ENCODE measurements at places on chromosomes 12 and 14.

- no peak for DNase-seq
These were observed 122.7 kb upstream of the MDM1 start for GRCh38 chr12:68454892-68455291.

DNA sequence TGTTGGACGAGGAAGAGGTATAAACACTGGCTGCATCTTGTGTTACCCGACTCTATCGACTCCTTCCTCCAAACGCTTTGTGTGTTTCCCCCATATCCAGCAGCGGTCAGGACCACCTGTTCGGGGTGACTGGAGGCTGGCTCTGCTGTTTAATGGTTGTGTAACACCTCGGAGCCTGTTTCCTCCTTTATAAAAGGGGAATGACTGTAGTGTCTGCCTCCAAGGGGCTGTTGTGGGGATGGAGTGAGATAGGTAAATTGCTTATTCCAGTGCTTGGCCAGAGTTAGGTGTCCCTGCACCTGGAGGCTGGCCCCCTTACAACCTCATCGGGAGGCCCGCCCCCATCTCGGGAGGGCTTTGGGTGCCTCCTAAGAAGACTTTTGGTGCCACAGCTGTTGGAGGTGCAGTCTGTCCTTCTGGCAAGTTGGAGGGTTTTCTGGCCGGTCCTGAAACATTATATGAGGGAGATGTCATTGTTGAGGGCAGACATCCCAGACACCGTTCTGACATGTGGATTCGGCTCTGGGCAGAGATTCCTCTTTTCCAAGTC, 1.1 kb downstream of the MLXIP start:
- no peak for DNase-seq

GRCh38 chr14:39682582-39682981, 250.3 kb upstream of the FBXO33 start:
- DNase-seq: no peak

GRCh38 chr14:91380610-91381371, 36.8 kb downstream of the CCDC88C start:
- no peak for DNase-seq

DNA sequence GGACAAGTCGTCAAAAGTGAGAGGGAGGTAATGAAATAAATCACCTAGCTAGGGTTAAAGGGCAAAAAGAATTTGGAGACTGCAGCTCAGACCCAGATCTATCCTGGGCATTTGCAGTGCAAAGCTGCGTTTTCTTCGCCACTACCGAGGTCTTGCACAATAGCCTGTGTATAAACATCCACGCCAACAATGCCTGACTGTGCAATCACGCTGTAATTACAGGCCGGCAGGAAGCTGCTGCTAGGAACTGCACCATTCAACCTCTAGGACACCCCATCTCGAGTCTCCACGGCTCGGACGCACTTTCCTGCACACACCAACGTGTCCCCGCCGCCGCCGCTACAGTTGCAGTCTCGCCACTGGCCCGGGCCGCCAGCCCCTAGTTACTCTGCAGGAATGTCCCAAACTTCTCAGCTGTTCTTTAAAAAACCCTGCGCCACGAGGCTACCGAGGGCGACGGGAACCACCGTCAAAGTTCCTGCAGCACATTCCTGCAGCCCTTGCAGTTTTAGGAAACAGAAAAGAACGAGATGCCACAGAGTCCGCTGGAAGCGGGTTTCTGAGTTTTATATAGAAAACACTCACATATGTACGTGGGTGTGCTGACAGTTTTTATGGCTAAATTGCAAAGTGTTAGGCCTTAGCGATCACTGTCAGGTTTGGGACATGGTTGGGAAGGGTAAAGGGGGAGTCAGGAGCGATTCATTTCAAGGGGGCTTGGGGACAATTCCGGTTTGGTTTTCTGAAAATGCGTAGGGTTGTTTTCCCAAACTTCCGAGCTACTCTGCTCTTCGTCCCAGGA, 65.6 kb upstream of the PTGR2 start:
- peak; percentile 76 for DNase-seq

GRCh38 chr14:49984424-49984823, 91.5 kb downstream of the ARF6 start:
- DNase-seq: no peak

GRCh38 chr12:93682846-93683261, 5.7 kb downstream of the CRADD start:
- DNase-seq: no peak

- DNase-seq: no peak
These were observed 105.9 kb downstream of the MED13L start for GRCh38 chr12:116171549-116171948.

GRCh38 chr14:60257865-60258264, 8.8 kb downstream of the PPM1A start:
- no peak for DNase-seq

- DNase-seq: peak; percentile 77
These were observed 1.3 kb downstream of the BAZ2A start for GRCh38 chr12:56628671-56629458.

DNA sequence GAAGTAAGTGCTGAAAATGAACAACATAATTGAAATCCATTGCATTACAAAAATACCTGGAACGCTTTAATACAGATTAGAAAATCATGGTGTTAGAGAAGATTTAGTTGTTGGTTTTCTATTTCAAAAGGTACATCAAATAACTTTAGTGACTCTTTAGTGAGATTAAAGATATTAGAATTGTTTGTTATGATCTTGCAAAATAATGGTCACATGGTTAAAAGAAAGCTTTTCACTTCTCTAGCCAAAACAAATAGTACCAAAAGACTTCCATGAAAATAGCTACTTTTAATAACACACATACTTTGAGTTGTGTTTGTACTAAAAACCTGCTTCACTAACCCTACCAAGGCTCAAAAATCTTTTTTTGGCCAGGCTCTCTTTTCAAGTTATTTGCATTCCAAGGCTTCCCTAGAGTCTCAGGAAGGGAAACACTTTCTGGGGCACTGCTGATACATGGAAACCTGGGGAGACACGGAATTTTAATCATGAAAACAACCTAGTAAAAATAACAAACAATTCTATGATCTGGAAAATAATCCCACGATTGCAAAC, at the start of gene SLCO1A2:
TSS of gene SLCO1A2 (minus strand) at position 147 of the 555 bp plus-strand sequence. CDS start 270 bp downstream, outside the sequence.
- DNase-seq: no peak

GRCh38 chr12:115840159-115840558, 437.3 kb downstream of the MED13L start:
- DNase-seq: no peak

GRCh38 chr14:99751539-99752485, 41.4 kb upstream of the EML1 start:
- DNase-seq: peak; percentile 33

DNA sequence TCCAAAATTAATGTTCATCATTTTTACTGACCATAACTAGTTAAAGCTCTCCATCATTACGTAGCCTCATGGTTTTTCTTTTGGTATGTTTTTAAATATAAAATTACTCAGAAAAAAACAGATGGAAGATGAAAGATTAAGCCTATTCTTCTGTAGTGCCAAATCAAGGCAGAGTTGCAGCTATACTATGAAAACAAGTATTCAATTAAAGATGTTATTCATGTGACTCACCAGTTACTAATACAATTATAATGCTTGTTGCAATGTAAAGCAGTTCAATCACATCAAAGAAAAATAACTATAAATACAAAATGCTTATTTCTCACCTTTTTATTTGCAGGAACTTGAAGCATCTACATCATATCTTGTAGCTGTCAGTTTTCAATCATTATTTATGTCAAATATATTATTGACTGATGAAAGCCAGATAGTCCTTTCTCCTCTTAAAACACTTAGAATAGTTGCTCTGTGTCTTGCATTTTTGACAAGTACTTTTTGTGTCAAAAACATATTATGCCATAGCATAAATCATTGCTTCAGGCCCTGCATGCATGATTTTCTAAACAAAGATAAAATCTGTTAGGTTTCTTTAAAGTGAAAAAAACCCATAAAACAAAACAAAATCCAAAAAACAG, 36.0 kb upstream of the TRHDE start:
- DNase-seq: no peak

DNA sequence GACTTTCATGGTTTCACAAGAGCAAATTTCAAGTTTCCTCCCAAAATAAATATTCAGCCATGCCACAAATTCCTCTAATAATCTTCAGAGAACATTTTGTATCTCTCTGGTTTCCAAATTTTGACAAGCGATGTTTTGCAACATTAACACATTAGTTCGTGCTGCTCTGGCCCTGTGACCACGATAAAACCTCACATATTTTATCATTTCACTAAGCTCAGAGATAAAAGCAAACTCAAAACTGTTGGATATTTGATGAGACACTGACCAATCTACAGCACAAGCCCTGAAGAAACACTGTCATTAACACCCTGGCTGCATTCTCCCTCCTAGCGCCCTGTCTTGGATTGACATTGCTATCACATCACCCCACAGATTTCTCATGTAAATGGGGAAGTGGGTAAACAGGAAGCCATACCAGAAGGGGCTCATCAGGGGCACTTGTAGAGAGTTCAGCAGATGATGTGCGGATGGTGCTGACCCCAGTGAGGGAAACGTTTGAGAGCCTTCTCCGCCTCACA, 264.3 kb downstream of the PRKD1 start:
- no peak for DNase-seq

GRCh38 chr12:106434526-106434925, 77.0 kb downstream of the POLR3B start:
- DNase-seq: no peak

DNA sequence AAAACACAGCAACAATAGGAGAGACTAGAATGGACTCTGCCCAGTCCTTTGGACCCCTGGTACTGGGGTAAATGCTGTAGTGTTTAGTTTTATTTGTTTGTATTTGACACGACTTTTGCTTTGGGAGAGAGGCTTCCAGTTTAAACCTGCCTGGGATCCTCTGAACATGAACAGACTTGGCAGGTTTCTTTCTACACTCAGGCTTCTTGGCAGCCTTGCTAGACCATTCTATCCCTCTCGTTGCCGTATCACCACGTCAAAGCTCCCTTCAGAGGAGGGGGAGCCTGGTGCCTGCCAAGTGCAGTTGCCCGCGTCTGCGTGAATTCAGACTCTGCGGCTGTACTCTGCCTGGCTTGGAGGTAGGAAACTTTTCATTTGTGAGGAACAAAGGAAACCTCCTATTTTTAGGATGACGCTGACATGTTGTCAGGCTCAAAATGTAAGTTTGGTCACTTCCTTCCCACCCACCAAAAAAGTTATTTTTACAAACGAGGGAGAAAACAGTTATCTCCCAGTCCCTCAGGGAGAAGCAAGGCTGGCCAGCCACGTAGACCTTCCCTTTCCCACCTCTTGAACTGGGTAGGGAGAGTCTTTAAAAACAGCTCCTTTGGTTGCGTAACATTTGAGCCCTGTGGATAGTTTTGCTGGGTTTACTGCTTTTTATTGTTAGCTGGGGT, 25.9 kb downstream of the CD9 start:
- peak; percentile 72 for DNase-seq

- no peak for DNase-seq
These were observed 36.3 kb downstream of the NELL2 start for GRCh38 chr12:44839785-44840184.

DNA sequence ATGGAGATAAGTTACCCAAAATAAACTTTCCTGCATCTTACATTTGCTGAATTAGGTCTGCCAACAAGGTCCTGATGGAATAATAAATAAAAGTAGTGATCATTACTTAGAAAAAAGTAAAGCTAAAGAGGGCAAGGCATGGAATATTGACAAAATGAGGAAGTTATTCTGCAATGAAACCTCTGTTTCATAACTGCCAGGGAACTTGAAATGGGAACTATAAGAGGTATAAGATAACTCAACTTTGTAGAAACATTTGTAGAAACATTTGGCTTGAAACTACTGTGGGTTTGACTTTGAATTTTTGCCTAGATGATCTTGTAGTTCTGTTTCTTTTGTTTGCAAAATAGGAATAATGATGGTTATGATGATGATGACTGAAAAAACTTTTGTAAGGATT, 18.7 kb upstream of the YBX3 start:
- no peak for DNase-seq

DNA sequence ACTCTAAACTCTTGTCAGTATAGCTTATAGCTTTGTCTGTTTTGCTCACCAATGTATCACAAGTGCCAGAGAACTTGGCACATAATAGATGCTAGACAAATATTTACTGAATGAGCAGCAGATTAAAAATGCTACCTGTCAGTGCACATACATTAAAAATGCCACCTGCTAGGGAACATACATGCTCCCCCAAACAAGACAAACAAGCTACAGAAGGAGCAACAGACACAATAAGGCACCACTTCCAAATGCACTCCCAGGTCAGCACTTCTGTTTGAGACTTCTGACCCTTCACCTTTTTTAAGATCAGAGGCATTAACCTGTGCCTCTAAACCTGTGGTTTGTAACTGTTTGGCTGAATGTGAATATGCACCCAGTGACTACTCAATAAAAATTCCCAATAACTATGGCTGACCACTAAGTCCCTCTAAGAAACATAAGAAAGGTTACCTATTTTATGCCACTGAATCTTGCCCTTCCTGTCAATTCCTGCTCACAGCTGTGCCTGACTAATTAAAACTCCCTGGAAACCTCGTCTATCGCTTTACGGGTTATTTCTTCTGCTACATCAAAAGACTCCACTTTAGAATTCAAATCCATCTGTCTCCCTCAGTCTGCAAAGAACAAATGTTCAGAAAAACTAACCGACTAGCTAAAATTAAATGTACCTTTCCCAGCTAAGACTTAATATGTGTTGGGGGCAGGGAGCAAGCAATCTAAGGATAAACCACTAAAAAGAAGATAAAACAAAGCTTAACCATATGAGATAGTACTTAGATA, 41.0 kb downstream of the HECTD4 start:
- DNase-seq: no peak

DNA sequence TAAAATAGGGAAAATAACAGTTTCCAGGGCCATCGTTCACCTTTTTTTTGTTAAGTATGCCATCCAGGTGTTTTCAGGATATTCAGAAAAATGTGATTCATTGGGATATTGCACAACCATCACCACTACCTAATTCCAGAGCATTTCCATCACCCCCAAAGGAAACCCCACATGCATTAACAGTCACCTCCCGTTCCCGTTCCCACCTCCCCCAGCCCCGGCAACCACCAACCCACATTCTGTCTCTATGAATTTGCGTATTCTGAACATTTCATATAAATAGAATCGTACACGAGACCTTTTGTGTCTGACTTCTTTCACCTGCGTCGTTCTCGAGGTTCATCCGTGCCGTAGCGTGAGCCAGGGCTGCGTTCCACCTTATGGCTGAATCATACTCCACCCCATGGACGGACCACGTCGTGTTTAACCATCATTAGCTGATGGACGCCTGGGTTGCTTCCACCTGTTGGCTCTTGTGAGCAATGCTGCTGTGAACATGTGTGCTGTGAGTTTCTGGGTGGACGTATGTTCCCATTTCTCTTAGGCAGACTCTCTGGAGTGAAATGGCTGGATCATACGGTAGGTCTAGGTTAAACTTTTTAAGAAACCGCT, 51.0 kb upstream of the NCOR2 start:
- DNase-seq: no peak

DNA sequence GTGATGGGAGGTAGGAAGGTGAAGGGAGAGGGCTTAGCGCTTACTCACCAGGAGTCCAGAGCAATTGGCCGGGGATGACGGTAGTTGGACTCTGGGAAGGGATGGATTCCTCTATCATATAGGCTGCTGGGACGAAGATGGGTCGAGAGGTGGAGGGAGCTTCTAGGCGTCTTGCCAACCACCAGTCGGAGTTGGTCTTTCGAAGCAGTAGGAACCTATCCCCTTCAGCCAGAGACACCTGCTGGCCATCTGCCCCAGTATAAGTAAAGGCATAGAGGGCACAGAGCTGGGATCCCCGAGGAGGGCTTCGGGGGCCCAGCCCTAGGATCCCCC, 657 bp downstream of the ARHGAP9 start:
- DNase-seq: no peak

GRCh38 chr12:96720363-96720705, 186.7 kb upstream of the NEDD1 start:
- no peak for DNase-seq

- peak; percentile 44 for DNase-seq
These were observed 13.3 kb upstream of the MAP3K9 start for GRCh38 chr14:70822530-70823185.
